Stimulated activated CD4-positive, alpha-beta T cell treated with anti-CD3 and anti-CD28 coated beads, Interleukin-12 subunit alpha, Interleukin-12 subunit beta, amount 100 ng/mL, for 24 hours (primary cell): ENCODE measurements at places on chromosomes 3 and 15.

DNA sequence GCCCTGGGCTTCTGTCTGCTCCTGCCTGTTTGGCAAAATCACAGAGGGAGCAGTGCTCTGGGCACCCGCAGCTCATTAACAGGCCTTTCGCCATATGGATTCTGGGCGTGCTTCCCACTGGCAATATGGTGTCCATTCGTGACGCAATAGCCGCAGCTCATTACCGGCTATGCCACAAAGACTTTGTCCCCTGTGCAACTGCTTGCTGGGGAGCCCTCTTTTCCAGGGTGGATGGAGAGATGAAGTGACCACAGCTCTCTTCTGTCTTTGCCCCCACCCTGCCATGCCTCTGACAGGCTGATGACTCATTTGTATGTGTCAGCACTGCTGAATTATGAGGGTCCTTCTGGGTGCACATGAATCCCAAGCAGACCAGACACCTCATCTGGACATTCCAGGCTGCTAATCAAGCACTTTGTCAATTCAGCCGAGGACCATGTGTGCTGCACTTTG, 214.3 kb upstream of the FEZF2 start:
- DNase-seq = no peak

GRCh38 chr3:102195198-102195948, 239.4 kb upstream of the ZPLD1 start:
- DNase-seq = no peak

DNA sequence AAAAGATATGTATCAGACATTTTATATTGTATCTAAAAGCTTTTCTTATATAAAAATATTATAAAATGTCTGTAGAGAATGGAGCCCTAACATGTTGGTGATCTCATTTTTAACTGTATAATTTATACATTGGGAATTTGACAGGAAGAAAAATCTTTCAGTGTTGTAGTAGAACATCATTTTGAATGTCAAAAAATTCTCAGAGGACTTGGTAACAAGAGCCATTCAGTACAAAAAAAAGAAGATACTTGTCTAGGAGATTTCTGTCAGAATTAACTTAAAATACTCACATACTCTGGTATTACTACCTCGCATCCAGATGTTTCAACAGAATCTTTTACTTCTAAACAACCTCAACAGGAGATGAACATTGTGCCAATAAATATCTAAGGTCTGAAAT, 1277.9 kb downstream of the ROBO2 start:
- DNase-seq = no peak

DNA sequence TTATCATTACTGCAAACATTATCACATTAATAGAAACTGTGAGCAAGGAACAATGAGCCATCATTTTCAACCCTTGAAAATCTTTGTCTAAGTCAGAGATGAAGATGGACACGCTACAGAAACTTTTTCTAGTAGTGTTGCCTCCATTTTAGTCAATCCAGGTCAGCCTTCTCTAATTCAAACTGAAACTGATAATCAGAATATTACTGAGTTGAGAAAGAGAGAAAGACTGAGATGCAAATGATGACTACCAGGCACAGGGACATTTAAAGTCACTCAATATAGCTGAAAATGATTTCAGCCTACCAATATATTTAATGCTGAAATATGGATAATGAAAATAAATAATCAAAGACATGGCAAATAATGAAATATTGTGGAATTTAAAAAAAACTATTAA, 261.4 kb downstream of the GBE1 start:
- DNase-seq = no peak

DNA sequence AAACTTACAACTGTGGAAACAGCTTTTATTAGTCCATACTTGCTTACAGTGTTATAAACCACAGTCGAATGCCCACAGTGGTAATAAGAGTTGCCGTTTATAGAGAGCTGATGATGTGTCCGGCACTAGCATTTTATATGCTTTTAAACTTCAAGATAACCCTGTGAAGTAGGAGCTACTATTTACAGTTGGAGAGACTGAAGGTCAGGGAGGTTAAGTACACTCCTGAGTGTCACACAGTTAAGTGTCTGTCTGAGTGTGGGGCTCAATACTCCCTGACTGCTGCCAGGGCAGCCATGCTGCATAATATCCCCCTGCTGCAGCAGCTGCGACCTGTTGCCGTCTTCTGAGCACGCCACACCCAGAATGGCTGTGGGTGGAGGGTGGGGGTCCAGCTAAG, 89.9 kb upstream of the TNFAIP8L3 start:
- no peak for DNase-seq

GRCh38 chr3:46089237-46090011, 62.1 kb upstream of the XCR1 start:
- DNase-seq = no peak

DNA sequence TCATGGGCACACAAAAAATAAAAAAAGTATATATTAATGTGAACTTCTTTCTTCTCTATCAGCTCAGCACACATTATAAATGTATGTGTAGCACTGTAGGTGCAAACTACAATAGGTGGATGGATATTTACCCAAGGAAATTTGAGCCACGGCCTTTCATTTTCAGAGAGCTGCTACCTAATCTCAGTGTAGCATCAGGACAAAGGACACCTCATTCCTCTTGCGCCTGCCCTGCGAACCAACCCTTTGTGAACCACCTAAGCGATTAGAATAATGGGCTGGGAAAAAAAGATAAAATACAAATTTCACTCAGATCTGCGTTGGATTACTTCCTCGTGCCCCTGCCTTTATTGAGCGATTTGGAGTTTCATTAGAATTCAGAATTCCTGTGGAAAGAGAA, 263.2 kb downstream of the NR2F2 start:
- no peak for DNase-seq

DNA sequence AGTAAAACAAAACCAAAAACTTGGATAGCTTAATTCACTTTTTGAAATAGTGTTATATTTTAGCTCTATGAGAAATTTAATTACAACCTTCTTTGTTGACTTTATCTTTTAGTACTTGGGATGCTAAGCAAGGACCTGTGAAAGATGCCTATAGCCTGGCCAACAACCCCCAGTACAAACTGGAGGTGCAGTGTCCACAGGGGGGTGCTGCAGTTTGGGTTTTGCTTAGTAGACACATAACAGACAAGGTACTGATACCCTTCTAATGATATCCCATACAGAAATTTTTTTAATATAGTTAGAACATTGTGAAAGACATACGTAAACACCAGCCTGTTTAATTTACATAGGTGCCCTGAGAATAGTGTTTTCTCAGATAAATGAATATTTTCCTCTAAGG, 35.3 kb downstream of the CAPN7 start:
- peak; percentile 18 for DNase-seq

DNA sequence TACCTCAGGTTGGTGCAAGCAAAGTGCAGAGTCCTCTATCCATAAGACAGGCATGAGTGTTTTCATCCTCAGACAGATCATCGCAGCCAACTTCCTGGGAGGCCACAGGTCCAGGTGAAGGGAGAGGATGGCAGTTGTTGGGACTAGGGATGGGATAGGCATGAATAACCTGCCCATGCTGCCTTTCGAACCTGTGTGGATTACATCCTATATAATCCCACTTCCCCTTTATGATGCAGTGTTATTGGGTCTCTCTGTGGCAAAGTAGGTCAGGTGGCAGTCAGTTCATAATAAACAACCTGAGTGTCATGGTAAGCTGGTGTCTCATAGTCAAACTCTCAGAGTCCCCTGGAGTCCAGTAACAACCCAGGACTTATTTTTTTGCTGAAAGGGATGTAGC, 40.4 kb downstream of the CCR3 start:
- DNase-seq = no peak

GRCh38 chr15:42104095-42104891, 9.9 kb upstream of the PLA2G4D start:
- no peak for DNase-seq

DNA sequence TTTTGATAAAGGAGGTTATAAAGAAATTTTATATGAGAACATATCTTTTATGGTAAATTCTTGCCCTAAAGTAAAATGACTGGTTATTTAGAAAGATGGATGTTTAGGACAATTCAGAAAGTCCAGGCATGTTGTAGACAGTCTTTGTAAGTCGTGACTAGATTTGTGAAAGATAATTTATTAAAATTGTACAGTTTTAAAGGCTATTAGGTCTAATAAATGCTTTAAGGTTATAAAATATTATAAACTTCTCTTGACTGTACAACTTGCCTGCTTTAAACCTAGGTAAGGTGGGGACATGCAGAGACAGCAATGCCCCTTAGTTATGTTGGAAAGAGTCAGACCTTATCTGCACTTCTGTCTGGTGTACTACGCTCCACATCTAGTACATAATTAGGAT, 933.5 kb downstream of the SI start:
- no peak for DNase-seq

DNA sequence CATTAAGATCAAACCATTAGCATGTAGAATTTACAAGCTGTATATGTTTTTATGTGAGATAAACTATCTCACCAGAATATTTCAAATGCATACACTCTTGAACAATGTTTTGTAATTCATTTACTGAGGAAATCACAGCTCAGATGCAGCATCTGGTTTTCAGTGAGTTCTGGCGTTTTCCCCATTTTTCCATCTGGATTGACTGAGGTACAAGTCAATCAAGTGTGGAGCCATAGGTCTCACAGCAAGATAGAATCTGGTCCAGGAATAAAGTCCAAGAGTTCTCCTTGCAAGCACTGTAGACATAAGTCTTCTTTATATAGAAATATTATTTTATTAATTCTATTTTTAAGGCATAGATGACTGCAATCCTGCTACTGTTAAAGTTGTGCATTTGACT, 219.3 kb downstream of the ZBBX start:
- DNase-seq = no peak

DNA sequence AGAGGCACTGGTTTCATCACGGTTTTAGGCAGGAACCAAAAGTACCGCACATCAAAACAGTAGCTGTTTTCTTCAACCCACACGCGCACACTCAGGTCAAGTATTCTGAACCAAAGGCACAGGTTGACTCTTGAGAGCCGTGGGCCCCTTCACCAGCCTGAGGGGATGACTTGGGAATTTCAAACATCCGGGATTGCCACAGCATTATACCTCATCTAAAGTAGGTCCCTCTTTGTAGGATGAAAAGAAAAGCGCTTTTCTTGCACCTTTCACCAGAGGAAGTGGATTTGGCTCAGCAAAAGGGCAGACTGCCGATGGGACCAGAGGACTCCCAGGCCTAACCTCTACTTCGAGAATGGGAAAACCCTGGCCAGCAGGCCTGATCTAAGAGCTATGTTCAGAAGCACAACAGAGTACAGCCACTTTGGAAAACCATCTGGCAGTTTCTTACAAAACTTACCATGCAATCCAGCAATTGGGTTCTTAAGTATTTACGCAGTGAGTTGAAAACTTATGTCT, 88.2 kb upstream of the PROK2 start:
- no peak for DNase-seq

- no peak for DNase-seq
These were observed 200.8 kb upstream of the GOLGA6L4 start for GRCh38 chr15:84034578-84035398.

- no peak for DNase-seq
These were observed 59.0 kb downstream of the CDCP1 start for GRCh38 chr3:45087155-45087554.

- DNase-seq = no peak
These were observed 57.6 kb downstream of the FRMD4B start for GRCh38 chr3:69328103-69328962.

- DNase-seq = no peak
These were observed 12.5 kb downstream of the FAM162A start for GRCh38 chr3:122396511-122396910.

- DNase-seq = no peak
These were observed 29.1 kb upstream of the LYSMD4 start for GRCh38 chr15:99762288-99762687.

DNA sequence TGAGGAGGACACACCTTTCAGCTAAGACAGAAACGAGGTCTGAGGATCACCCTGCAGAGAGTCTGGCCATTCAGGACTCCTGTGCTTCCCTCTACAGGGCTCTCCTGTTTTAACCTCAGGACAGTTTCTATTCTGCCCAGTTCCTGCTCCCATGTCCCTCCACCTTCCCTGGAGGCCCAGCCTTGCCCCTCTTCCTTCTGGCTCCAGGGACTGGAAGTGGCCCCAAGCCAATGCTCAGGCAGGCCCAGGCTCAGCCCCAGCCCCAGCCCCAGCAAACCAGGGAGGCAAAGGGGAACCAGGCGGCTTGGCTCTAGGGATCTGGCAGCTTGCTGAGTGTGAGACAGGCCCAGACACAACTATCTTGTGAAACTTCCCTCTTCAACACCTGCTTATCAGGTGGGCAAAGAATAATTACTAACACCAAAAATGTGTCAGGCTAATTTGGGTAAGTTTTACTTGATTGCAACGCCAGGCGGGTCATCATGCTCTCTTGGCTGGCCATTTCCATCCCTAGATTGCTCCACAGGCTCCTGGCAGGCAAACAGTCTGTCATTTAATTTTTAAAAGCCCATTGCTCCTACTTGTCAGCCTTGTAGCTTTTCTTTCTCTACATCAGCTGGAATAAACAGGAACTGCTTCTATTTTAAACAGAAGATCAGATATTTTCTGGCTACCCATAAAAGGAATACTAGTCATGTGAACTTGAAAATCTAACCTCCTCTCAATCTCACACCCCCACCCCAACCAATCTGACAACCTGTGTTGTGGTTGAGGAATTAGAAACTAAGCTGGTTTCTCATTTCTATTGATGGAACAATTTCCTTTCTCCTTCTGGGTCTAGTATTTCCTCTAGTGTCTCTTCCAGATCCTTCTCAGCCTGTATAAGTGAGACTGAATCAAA, 33.5 kb downstream of the UPK1B start:
- DNase-seq = no peak

DNA sequence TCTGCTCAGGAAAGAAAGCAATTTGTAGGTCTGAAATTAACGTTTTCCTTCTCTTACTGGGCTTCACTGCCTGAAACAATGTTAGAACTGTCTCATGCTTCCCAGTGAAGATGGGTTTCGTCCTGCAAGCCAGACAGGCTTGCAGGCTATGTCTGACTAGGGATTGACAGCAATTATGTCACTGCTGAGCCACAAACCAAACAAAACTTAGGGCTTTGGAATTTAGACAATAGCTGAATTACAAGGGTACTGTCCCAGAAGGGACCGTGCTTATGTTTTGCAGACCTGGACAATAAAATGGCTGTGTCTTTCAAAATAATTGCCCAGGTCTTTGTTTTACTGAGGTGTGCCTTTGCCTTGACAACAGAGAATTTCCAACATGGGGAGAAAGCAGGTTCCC, 46.3 kb upstream of the CCDC80 start:
- DNase-seq = no peak

DNA sequence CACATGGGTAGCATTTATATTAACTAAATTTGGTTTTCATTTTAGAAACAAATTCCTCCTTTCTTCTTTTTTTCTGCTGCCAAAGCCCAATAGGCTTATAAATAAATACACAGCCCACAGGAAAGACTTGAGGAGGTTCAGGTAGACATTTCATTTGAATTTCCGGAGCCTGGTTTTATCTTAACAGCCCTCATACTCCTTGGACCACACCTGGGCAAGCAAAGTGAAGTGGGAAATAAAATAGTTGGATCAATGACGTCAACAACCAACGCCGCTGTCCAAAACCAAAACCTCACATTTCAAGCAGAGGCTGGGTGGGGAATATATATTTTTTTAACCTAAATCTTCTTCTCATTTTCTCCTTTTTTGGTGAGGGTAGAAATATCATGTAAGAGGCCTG, 53.2 kb downstream of the RFTN1 start:
- no peak for DNase-seq

GRCh38 chr3:126495786-126496185, 20.1 kb upstream of the ZXDC start:
- DNase-seq = no peak

- no peak for DNase-seq
These were observed 44.6 kb upstream of the SLC22A13 start for GRCh38 chr3:38221005-38221404.
